ELF-1 (cell line): ENCODE measurements at places on chromosomes 5 and 9.

GRCh38 chr5:390623-391491, 52.1 kb upstream of the EXOC3 start:
- DNase-seq = no peak

DNA sequence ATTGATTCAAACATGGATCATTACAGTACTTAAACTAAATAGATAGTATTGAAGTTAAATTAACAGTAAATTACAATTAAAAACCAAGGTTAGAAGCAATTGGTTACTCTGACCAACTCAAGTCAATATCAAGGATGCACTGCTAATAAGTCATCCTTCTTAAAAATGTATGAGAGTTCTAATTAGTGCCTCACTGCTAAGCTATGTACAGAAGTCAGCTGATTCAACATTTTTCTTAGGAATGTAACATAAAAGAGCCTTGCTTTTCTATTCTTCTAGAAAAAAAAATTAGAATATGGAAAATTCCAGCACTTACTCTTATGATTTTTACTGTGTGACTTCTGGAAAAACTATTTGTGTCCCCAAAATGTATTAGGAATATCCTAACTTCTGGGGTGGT, 75.7 kb upstream of the FBN2 start:
- DNase-seq = no peak

DNA sequence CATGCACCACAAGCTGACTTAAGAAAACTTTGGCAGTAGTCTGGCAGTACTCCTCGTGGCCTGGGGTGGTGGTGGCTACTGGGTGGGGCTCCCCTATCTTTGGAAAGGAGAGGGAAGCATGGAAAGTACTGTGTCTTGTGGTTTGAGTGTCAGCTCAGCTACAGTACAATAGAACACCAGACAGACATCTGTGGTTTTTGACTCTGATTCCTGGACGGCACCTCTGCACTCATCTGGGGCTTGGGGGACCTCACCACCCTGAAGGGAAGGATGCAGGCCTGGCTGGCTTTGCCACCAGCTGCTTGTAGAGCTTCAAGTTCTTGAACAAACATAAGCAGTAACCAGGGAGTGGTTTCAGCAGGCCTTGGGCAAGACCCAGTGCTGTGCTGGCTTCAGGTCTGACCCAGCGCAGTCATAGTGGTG, 40.6 kb downstream of the TNFSF8 start:
- DNase-seq = no peak

DNA sequence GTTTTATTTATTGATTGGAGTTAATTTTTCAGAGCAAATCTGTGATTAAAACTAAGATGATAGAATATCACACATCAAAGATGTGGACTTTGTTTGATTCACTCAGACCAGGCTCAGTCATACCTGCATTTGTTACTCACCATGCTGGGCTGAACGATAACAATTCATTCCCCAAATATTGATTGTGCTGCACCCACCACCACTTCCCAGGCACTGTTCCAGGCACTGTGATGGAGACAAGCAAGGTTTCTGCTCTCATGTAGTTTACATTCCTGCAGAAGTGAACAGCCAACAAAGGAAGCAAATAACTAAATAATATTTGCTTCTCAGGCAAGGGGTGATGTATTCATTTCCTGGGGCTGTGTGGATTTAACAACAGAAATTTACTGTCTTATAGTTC, 428.3 kb downstream of the DNAH5 start:
- DNase-seq = no peak

- no peak for DNase-seq
Measured at GRCh38 chr5:59765446-59765845, 128.1 kb downstream of the PDE4D start.

GRCh38 chr9:85859765-85860164, 81.2 kb upstream of the NAA35 start:
- no peak for DNase-seq

DNA sequence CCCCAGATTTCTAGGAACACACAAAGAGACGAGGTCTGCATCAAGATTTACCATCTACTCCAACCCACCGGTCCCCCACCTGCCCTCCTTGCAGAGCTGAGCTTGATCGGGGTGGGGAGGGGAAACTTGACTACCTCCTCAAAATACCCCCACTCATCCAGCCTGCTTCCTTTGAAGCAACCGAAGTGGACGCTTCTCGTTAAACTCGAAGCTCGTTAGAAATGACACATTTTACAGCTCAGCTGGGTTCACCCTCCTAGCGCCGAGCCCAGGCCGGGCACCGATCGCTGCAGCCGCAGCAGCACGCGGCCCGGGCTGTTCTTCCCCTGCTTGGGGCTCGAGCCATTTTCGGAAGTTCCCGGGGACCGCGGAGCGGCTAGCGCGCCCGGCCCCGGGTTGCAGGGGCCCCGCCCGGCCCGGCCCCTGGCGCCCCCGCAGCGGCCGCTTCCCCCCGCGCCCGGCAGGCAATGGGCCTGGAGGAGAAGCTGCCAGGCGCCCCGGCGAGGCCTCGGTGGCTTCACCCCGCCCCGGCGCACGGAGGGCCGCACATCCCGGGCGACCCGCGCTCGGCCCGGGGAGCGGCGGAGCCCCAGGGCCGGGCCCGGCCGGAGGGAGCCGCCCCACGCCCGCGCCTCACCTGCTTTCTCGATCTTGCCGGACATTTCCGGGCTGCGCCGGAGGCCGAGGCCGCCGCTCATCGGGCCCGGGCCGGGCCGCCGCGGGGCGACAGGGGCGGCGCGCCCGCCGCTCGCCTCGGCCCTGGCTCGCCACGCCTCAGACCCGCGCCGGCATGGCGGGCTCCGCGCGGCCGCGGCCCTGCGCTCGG, 530 bp downstream of the RAPGEF1 start:
- no peak for DNase-seq

DNA sequence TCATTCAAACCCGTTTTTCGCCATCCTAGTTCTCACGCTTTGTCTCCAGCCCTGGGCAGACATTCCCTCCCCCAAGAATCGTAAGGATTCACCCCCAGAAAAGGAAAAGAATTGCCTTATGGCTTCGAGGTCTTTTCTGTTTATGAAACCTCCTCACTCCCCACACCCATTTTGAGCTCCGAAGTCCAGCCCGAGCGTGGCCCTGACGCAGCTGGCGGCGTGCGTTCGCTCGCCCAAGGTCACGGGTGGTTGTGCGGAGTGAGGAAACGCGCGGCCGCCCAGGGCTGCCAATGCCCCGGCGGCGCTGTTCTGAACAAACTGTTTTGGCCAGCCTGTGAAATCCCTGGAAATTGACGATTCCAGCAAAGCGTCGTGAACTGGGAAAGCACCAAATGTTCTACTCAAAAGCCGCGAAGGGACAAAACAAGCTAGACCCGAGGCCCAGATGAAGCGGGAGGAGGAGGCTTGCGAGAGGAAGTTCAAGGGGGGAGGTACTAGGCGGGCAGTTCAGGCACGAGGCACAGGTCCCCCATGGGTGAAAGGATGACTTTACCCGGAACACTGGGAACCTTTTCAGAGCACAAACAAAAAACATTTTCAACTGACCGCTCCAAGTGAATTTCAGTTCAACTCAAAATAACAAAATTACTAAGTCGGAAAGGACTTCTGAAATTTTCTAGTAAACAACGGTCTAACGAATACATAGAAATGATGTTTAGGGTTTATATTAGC, 683 bp upstream of the ZFAND5 start:
- no peak for DNase-seq

- DNase-seq = peak; percentile 12
Measured at GRCh38 chr9:21964925-21965385, 29.2 kb downstream of the CDKN2A start.

GRCh38 chr5:13276156-13276555, 668.3 kb downstream of the DNAH5 start:
- DNase-seq = no peak

DNA sequence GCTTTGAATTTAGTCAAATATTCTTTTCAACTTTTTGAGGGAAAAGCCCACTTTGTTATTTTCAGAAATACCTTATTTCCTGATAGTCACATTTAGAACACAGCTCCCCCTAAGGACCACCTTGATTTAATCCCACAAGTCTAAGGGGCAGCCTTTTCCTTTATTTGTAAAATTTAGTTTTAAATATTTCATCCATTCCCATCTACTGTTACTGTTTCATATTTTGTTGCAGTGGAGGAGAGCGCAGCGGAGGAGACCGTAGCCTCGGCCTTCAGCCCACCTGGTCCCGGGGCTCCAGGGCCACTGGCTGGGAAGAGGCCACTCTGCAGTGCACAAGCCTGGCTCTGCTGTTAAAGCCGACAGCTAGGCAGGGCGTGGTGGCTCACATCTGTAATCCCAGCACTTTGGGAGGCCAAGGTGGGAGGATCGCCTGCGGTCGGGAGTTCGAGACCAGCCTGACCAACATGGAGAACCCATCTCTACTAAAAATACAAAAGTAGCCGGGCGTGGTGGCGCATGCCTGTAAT, 19.6 kb downstream of the LPCAT1 start:
- DNase-seq = no peak

DNA sequence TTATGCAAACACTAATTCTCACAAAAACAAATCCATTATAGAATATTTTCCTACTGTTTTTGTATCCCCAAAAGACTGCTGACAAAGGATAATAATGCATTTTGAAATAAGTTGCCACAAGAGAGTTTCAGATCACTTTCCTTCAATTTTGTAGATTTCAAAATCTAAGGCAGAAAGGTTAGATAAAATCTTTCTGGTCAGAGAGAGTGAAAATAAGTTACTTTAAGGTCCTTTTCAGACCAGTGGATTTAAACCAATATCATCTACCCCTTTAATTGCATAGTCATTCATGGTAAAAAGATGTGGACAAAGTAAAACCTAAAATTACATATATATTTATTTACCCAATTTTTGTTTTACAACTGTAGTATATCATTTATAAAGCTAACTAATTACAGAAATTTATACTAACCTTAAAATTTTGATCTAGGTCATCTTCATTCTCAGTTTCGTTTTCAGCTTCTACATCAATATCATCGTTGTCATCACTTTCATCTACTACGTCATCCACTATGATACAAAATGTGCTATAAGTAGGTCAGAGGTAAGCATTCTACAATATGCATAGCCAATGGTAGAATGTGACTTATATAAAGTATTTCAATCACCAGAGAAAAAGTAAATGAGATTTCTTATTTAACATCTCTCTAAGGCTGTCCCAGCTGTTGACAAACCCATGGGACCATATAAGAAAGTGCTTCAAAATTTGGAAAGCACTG, 95.7 kb downstream of the AGTPBP1 start:
- no peak for DNase-seq

GRCh38 chr5:11560915-11561697, 343.1 kb downstream of the CTNND2 start:
- no peak for DNase-seq

GRCh38 chr9:134323741-134324358, 2.4 kb upstream of the RXRA start:
- DNase-seq = peak; percentile 72

GRCh38 chr5:93285461-93285860, 295.6 kb downstream of the NR2F1-AS1 start:
- no peak for DNase-seq
